ENCODE measurements at places on chromosomes 4 and X.
A peak's percentile ranks its signal among the peaks of the same experiment; 100 is the strongest.

DNA sequence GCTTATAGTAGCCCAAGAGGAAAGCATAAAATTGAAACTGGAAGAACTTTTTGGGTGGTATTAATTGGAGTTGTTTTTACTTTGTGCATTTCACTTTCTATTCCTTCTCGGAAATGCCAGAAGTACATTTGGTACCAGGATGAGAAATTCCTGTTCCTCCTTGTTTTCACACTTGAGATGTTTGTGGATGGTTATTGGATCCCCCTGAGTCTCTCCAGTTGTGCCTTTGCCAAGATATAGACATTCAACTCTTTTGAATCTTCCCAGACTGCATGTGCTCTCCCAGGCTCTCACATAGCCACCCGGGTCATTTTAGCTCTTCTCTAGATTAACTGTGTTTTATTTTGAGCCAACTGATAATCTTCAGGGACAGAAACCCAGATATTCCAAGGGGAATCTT, 120.5 kb downstream of the AFF1 start:
- DNase-seq = no peak

DNA sequence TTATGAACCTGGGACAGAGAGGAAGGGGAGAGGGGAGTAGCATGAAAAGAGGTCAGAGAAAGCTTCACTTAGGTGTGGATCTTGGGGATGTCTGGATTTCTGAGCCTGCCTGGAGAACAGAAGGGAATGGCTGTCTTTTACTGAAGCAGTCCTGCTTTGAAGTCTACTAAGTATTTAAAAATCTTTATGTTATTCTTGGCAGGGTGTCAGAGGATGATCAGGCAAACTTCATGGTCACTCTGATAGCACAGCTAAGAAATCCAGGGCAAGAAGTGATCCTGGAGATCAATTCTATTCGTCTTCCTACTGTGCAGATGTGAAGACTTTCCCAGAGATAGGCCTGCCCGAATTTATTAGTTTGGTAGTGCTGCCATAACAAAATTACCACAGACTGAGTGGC, 464.4 kb upstream of the BOD1L1 start:
- DNase-seq = no peak

DNA sequence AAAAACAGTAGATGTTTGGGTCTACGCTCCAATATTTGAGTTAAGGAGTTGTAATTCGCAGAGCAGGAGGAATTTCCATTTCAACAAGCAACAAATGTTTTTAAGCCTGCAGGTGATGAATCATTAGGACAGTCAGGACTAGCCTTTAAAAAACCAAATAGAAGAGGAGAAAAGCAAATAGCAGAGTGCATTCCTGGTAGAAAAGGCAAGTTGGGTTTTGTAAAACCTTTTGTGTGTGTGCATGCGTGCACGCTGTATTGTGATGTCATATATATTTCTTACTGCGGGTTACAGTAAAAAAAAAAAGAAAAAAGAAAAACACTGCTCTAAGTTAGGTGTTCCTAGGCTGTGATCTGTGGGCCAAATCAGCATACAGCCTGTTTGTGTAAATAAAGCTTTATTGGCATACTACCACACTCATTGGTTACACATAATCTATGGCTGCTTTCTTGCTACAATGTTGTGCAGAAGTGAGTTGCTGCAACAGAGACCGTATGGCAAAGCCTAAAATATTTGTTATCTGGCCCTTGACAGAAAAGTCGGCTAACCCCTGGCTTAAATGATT, 135.6 kb downstream of the MID1 start:
- no peak for DNase-seq

- no peak for DNase-seq
Measured at GRCh38 chr4:80173401-80173800, 23.9 kb upstream of the PRDM8 start.

DNA sequence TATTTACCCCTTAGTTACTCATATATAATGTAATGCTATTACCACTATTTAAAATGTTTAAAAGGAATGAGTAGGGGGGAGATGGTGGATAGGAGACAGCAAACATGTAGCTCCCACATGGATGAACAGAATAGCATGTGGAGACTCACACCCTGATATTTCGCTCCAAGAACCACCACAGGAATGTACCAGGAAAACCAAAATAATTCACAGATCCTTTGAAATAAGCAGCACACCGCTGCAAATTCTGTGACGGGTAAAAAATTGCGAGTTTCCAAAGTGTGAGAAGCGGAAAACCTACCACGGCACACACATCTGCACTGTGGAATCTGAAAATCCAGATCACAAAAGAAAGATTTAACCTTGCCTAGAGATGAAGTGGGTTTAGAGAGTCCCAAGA, 428.2 kb downstream of the TLL1 start:
- no peak for DNase-seq

DNA sequence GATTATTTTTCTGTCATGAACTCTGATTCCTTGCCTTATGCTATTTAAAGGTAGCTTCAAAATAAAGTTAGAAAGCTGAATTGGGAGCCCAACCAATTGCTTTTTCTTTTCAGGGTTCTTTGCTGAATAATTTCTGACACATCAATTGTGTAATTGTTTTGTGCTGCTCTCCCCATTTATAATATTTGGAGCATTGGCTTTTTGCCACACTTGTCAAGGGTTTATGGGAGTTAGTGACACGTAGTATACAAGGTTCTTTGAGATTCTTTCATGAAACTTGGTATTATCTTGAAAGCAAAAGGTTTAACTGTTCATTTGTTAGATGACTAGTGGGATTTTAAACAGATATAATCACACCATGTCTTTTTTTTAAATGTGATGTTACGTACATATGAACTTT, 80.9 kb downstream of the POLA1 start:
- no peak for DNase-seq

GRCh38 chr4:6264225-6264540, 5.5 kb upstream of the WFS1 start:
- peak; percentile 32 for DNase-seq

DNA sequence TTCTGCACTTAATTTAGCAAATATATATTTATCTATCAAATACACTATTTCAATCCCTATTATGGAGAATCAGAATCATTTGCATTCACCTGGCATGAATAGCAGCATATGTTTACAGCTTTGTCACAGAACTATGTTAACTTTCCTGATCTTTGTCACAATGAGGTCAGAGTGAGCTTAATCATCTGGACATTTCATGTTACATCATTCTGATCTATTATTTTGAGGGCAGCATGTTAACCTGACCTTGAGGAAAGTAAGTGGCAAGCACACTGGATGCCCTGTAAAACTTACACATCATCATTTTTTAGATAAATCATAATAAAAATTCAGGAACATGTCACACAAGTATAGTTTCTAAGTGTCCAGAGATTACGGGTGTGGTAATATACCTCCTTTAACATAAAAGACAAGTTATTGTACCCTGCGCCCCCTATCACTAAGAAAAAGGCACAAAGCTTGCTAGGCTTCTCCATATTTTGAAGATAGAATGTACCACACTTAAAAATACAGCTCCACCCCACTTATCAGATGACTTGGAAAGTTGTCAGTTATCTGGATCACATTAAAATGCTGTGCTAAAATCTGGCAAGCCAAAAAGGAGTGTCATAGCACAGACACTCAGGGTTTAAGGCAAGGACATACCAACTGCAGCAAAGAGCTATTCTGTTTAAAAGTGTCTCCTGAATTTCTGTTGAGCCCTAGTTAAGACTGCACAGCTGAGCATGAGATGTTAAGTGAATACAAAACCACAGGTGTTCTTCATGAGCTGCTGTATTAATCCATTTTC, 182.7 kb upstream of the FAT4 start:
- no peak for DNase-seq

- no peak for DNase-seq
Measured at GRCh38 chr4:88333741-88334405, 44.8 kb upstream of the HERC6 start.

GRCh38 chr4:97587912-97588311, 555.4 kb downstream of the STPG2 start:
- no peak for DNase-seq

- DNase-seq = peak; percentile 60
Measured at GRCh38 chr4:101730291-101731117, 60.0 kb upstream of the BANK1 start.

- no peak for DNase-seq
Measured at GRCh38 chrX:40061871-40062524, 35.8 kb downstream of the BCOR start.

GRCh38 chr4:73075832-73076231, 6.3 kb upstream of the COX18 start:
- no peak for DNase-seq

Measured in Calu3 (cell line).